ENCODE measurements at places on chromosomes 12 and 14. TPM values are rescaled to one million over a fixed set of nuclear protein-coding genes. Genes with fewer than 3 reads are reported as not detected.
A peak's percentile ranks its signal among the peaks of the same experiment; 100 is the strongest.

- DNase-seq = no peak
Measured at GRCh38 chr14:102394717-102395375, 32.1 kb downstream of the TECPR2 start.

DNA sequence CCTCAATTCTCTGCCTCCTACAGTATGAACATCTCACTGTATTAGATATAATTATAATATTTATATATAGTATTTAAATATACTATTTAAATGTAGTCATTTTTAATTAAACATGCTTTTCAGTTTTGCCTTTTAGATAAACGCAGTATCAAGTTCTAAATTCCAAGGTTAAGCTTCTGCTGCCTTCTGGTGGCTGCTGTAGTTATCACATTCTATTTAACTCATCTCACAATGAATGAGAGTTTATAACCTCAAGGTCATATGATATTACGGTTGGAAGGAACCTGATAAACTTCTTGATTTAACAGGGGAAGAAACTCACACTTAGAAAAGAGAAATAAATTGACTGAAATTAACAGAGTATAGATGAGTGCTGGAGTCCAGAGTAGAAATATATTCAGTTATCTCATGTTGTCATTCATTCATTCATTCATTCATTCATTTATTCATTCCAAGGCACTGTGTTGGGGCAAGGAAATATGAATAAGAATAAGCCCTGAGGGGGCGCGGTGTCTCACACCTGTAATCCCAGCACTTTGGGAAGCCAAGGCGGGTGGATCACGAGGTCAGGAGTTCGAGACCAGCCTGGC is 31.9 kb downstream of the GUCY2C start:
- peak; percentile 44 for DNase-seq

GRCh38 chr12:46110223-46110611 is 119.8 kb upstream of the SCAF11 start:
- no peak for DNase-seq

DNA sequence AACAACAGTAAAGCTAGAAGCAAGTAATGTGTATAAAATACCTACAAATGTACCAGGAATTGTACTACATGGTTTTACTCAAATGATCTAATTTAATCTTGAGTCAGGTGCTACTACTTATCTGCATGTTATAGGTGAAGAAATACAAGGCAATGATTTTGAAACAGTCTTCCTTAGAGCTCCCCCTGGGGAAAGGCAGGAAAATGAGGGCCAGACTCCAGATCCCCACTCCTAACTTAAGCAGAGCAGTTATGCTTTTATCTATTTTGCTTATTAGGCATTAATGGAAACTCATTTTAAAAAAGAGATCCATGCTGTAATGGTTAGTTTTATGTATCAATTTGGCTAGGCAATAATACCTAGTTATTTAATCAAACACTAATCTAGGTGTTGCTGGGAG is 109.3 kb upstream of the CPSF6 start:
- no peak for DNase-seq

DNA sequence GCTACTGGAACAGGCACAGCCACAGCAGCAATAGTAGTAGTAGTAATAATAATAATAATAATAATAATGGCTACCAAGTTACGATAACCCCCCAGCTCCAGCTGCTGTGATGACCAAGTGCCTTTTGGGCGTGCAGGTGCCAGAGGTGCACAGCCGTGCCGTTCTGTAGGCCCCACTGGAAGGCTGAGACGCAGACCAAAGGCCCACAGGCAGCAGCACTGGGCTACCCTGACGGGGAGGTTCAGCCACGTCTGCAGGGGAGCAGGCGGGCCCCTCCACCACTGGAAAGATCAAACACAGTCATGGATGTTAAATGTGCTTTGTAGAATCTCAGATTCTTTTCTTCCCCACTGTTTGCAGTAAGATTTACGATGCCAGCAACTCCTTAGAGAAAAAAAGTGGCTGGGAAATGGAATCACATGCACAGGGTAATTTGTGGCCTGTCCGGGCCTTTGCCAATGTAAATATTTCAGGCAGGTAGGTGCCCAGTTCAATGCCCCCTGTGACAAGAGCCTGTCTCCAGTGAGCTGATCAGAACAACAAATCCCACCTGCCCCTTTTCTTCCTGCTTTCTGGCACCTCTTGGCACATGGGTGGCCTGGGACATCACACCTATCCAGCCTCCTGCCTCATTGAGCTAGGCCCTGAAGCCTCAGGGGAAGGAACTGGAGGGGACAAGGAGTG is 32.6 kb downstream of the CCDC85C start:
- no peak for DNase-seq

GRCh38 chr12:104929977-104930376 is 28.1 kb downstream of the SLC41A2 start:
- peak; percentile 12 for DNase-seq

DNA sequence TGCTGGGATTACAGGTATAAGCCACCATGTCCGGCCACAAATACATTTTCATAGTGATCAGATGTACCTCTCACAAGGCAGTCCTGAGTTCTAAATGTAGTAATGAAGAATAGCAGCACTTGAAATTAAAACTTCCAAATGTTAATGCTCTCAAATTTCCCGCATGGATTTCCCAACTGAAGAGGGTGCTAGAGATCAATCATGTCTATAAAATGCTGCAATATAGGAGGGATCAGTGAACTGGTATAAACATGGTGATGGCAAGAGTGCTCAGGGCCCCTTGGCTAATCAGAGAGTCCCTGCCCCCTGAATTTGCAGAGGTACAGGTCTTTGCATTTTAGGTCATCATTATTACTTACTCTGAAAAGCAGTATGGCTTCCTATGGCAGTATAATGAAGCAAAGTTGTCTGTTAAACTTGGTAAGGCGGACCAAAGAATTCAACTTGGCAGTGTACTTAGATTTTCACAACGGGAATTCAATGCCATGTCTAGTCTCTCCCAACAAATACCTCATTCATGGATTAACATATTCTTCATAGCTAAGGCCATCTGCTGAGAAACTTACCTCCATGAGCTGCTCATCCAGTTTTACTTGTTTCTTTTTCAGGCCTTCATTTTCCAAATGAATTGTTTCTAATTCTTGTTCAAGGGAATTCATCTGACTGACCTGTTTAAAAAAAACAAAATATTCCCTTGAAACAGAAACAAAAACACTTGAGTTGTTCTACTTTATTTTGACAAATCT is 67.0 kb upstream of the SAV1 start:
- no peak for DNase-seq

DNA sequence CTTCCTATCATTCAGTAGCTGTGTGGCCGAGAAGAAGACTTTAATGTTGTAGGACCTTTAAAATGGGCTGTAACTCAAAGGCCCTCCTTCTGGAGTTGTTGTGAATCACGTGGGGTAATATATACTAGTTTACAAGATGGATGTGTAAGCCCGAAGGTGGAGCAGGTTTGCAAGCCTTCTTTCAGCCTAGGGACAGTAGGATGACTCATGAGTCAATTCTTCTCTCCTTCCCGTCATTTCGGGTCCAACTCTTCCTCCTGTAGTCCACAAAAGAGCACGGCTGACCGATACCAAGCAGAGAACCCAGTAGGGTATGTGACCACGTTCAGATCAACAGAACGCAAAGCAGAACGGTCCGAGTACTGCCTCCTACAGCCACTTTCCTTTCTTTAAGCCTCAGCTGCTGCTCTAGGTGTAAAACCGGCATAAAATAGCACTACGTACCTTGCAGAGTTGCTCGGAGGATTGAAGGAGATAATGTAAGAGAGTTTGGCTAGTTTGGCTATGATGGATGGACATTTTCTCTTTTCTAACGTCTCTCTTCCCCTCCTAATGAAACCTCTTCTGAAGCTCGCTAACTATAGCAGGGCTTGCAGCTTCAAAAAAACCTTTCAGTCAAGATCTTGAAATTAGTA is 1.3 kb upstream of the RASSF3 start:
- DNase-seq = peak; percentile 83

- no peak for DNase-seq
Measured at GRCh38 chr14:97850466-97850865, 1053.3 kb downstream of the VRK1 start.

GRCh38 chr14:91554535-91555332 is 44.6 kb upstream of the PPP4R3A start:
- no peak for DNase-seq

DNA sequence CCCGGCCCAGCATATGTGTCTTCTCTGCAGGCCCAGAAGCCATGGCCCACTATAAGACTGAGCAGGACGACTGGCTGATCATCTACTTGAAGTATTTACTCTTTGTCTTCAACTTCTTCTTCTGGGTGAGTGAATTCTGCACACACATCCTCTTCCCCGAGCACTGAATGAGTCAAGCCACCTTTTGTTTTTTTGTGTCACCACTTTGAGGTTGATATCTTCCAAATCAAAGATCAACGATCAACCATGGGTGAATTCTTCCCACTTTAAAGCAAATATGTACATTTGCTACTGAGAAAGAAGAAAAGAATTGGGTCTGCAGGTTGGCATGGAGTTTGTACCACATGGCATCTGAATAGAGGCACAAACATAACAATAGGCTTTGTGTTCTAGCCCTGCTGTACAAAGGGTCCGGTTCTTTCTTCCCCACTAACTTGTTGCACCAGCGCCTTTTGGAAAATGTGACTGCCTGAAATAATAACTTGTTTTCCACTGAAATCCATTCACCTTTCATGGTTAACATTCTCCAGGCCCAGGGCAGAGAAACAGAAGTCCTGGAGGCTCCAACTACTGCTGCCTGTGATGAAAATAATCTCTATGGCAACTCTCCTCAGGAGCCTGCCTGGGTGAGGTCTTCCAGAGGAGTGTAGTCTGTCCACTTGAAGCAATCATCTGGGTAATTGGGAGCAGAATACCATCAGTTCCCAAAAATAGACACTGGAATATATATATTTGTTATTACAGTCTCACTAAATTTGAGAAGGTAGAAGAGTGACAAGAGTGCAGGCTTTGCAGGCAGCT is 27.6 kb downstream of the TSPAN11 start:
- no peak for DNase-seq

- no peak for DNase-seq
Measured at GRCh38 chr14:96239711-96240141, 16.3 kb upstream of the BDKRB1 start.

- no peak for DNase-seq
Measured at GRCh38 chr14:21025371-21026273, 761 bp upstream of the NDRG2 start.

DNA sequence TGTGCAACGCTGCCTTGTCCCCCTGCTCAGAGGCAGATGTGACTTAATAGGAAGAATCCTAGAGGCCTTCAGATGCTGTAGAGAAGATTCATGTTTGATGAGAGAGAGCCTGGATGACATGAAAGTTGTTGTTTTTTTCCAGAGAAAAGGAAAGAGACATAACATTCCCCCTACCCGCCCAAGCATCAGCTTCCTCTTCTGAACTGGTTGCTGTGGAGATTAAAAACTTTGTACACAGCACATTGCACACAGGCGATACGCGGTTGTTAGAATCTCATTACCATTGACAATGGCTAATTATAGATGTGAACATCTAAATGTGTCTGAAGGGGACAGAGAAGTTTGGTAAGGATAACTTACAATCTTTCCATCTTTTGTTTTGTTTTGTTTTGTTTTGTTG is 13.6 kb upstream of the ETFBKMT start:
- no peak for DNase-seq

DNA sequence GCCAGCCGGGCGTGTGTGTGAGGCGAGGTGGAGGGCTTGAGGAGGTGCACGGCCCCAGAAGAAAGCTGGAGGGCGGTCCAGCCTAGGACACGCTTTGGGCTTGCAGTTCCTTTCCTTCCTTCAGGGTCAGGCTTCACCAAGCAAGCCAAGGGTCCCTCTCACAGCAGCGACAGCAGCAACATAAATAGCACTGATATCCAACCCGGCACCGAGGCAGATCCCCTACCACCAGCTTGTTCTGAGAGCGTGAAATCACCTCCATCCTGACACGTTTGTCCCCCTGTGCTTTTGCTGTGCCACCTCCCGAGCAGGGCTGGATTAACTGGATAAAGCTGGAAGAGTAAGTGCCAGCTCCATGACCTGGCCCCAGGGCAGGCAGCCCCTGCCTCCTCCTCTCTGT is 251.4 kb downstream of the CACNA1C start:
- no peak for DNase-seq

DNA sequence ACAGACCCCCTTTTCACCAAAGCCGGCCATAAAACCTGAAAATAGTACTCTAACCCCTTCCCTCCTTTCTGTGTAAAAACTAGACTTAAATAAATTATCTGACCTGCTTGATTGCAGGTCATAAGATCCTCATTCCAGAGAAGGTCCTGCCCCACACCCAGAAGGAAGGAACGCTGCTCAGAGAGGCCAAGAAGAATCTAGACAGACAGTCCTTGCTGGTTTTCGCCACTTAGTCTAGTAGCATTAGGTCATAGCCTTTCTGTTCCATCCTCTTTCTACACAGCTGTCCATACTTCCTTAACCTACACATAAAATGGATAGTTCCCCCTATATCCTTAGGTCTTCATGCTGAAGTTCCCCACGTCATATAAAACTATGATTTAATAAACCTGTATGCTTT is 83.7 kb upstream of the IGF1 start:
- peak; percentile 39 for DNase-seq

DNA sequence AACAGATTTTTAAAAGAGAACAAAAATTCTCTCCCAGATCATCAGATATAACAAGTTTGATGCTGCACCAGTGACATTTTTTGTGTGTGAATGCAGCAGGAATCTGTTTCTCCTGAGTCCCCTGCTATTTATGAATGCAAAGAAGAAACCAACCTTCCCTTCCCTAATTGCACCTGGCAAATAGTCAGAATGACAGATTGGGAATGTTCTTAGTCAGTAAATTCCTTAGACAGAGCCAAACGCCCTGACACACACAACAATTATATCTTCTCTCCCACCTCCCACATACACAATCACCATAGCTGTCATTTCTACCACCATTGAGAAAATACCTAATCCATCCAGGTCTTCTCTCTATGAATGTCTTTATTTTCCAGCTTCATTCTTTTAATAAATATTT is 174.4 kb downstream of the ALG10B start:
- no peak for DNase-seq

DNA sequence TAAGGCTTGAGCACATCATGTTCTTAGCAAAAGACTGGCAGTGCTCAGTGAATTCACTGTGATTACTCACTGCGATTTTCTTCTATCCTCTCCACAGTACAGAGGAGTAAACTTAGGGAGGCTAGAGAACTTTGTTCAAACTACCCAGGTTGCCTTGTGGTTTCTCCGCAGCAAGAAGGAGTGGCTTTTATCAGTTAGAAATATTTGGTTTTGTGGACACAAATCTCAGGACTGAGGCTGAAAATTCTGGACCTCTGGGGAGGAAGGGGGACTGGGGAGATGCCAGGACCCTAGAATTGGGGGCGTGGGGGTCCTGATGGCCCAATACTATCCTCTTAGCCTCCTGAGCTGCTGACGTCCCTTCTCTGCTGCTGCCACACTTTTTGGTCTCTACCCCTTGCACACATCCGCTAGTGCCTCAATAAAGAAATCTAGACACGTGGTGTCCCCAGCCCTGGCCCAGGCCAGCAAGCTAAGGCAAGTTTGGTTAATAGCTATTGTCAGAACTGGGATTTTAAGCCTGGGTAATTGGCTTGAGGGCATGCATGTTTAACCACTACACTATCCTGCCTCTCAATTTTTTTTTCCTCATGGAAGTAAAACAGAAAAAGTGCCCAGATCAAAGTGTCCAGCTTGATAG is 842 bp downstream of the OAS2 start:
- peak; percentile 55 for DNase-seq

GRCh38 chr12:56998981-56999380 is 7.4 kb downstream of the ZBTB39 start:
- DNase-seq = no peak

The OR11H7 gene
- not detected for total RNA-seq

The MIP gene
- total RNA-seq = not detected

The NRXN3 gene
- 0.74 TPM for total RNA-seq

The LACRT gene
- not detected for total RNA-seq

The ACSM4 gene
- not detected for total RNA-seq

The SELPLG gene
- 0.34 TPM for total RNA-seq

The PLA2G1B gene
- not detected for total RNA-seq

The KIF26A gene
- total RNA-seq = 2.0 TPM

The EML5 gene
- 0.39 TPM for total RNA-seq

The ART4 gene
- not detected for total RNA-seq

The SERPINA9 gene
- total RNA-seq = not detected

Data from foreskin keratinocyte (primary cell).